ENCODE measurements at places on chromosomes 13 and 19.

DNA sequence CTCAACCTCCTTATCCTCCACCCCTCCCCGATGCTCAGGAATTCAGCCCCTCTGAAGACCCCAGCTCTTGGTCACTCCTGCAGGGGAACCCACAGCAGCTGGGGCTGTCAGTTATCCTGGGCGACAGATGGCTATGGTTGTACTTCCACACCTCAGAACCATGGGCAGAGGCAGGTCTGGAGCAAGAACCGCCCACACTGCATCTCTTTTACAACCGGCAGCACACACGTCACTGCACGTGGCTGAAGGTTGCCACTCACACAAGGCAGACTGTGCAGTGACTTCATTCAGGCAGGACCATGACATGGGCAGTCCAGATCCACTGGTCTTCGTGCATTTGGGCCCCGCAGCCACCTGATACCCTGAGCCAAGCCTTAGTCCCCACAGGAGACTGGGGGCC is 21.5 kb upstream of the SDHAF1 start:
- no peak for DNase-seq

- DNase-seq, result no peak
Measured at GRCh38 chr19:947707-948539, 22.1 kb downstream of the ARID3A start.

GRCh38 chr19:38702278-38702677 is 42.0 kb downstream of the CAPN12 start:
- no peak for DNase-seq

DNA sequence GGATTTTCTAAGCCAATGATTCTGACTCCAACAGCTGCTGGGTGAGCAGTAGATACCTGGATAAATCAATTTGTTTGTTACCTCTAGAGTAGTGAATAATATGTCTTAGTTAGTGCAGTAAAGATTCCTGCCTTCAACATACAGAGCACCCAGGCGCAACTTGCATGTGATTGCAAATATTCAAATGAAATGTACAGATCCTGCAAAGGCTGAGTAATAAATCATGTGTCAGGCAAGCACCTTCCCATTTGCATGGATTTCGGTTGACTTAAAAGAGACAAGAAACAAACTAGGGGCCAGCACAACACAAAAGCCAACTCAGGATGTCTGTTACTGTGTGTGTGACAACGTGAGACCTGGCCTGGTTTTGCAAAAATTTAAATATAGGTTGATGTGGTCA is 79.7 kb downstream of the TNFSF11 start:
- DNase-seq, result no peak

DNA sequence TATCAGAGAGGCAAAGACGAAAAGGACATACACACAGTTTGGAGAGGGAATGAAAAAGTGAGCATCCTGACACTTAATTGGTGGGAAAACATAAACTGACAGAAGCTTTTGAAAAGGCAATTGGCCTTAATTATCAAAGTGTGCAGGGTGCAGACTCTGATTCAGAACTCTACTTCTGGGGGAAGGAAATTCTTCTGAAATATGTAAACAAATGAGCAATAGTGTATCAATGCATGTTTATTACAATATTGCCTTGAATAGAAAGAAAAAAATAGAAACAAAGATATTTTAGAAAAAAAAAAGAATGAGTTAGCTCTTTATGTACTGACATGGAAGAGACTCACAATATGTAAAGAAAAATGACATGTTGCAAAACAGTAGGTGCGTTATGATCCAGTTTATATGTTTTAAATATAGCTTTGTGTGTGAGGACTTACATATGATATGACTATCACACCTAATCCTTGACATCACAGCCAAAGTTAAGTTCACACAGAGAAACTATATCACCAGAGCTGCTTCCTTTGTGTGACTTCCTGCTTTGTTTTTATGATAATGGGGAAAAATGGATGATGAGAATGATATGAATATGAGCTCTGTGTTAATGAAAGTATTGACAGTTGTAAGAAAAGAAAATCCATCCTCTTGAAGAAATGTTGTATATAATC is 182.4 kb downstream of the KCTD12 start:
- no peak for DNase-seq

DNA sequence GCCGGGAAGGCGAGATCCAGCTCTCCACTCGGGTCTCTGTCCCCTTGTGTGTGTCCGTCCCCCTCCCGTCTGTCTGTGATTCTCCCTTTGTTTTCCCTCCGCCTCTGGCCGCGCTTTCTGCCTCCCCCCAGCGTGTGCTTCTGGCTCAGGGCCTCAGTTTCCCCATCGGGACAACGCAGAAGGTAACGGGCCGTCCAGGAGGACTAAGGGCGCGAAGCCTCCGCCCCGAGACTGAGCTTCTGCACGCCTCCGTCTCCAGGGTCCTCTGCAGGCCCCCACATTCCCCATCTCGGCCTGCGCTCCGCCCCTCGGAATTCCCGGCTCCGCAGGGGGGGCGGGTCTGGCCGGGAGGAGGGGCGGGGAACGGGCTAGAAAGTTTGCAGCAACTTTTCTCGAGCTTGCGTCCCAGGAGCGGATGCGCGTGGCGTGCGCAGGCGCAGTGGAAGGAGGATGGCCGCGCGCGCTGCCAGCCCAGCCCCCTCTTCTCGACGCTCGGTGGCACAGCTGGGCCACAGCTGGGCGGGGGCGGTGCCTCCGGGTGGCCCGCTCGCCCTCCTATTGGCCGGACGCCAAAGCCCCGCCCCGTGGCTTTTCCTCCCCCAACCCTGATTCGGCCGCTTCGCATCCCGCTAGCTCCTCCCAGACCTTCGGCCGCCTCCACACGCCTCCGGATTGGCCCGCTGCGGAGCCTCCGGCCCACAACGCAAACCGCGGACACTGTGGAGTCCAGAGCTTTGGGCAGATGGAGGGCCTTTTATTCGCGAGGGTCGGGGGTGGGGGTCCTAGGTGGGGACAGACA is at the start of gene SIX5:
TSS of gene SIX5 (minus strand) at position 269 of the 799 bp plus-strand sequence. CDS start 408 bp downstream, outside the sequence.
- peak; percentile 96 for DNase-seq

Measured in activated T-cell treated with anti-CD3 and anti-CD28 coated beads, Interleukin-2, amount 50 U/mL, for 24 hours (primary cell).